ENCODE measurements at places on chromosomes 12 and 14. TPM values are rescaled to one million over a fixed set of nuclear protein-coding genes. Genes with fewer than 3 reads are reported as not detected.

- DNase-seq = no peak
Observed at GRCh38 chr12:3420693-3421092, 70.3 kb upstream of the PRMT8 start.

GRCh38 chr14:77790566-77791224, 9.2 kb upstream of the ADCK1 start:
- no peak for DNase-seq

GRCh38 chr14:41623736-41624135, 17.1 kb downstream of the LRFN5 start:
- DNase-seq = no peak

The TMEM121 gene
- 0.98 TPM for total RNA-seq

The RNF212B gene
- not detected for total RNA-seq

The INSM2 gene
- not detected for total RNA-seq

The HSPA2 gene
- total RNA-seq = 11.2 TPM
